ENCODE measurements at places on chromosomes 2 and 18.

DNA sequence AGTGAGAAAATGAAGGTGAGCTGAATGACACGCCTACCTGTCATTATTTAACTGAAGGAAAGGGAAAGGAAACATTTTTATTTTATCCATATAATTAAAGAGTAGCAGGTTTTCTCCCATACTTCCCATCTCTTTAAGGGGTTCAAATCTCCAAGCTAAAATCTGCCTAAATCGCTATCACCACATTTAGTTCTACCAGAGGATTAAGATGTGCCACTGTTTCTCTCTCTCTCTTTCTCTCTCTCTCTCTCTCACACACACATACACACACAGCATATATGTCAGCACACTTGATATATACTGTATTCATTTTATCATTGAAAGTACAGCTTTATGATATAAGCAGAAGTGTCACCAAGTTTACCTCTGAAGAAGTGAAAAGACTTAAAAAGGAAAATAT is 3.1 kb downstream of the WIPF1 start:
- DNase-seq: no peak

DNA sequence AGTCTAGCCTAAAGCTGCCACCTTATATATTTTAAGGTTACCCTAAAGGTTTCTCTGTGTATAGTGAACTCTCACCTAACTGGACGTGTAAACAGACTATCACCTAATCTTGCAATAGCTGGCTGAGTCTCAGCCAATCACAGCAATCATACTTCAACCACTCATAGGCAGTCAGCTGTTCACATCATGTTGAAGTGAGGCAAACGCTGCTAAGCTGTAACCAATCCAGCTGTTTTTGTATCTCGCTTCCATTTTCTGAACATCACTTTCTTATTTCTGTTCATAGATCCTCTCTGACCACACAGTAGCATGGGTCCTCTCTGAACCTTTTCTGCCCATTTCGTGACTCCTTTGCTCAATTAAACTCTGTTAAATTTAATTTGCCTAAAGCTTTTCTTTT is 468.2 kb upstream of the POU3F3 start:
- no peak for DNase-seq

- no peak for DNase-seq
Observed at GRCh38 chr2:28607730-28608499, 112.1 kb downstream of the PLB1 start.

GRCh38 chr18:49876536-49876935 is 63.2 kb upstream of the ACAA2 start:
- DNase-seq: no peak

DNA sequence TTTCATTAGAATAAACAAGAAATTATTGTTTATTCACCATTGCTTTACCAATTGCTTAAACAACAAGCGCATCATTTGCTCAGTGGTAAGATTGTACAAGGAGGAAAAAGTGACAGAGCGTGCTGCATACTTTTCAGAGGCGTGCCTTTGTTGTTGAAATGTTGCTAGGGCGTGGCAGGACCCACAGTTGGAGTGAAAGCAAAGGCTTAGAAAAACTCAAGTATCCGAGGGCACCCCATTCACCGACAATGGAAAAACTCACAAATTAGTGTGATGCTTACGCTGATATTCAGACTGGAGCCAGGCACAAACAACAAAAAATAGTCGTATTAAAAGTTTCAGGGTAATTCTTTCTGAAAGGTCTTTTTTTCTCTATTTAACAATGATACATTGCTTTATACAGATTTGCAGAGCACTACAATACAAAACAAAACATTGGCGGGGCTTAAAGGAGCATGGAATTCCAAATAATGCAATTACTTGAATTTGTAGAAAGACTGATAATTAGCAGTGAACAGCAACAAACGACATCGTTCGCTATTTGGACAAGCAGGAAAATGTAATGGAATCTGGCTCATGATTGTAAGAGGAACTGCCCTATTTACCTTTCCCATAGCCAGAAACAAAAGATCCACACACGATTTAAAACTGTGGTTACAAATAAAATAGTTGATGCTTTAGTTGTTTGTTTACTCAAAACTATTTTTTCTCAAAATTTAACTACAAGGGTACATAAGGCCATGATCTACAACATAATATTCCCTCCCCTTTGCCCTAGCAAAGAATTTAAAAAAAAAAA is 37.8 kb upstream of the RTTN start:
- no peak for DNase-seq

- DNase-seq: no peak
Observed at GRCh38 chr2:85549826-85550225, 10.9 kb downstream of the MAT2A start.
